ENCODE measurements at places on chromosomes 4 and X.
A peak's percentile ranks its signal among the peaks of the same experiment; 100 is the strongest.

DNA sequence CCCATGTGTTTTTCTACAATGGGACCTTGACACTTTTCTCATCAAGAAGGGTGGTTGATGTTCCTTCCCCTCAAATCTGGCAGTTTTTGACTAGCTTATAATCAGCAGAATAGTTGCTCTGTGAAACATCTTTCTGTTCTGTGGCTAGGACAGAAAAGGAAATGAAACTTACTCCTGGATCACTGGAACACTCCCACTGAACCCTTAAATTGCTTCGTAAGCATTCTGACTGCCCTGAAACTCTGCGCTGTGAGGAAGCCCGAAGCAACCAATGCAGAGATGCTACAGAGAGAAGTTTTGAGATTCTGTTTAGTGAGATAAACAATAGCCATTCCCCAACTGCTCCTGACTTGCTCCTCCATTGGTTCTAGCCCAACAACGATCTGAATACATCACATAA lies 602.2 kb downstream of the CENPC start:
- DNase-seq = no peak

DNA sequence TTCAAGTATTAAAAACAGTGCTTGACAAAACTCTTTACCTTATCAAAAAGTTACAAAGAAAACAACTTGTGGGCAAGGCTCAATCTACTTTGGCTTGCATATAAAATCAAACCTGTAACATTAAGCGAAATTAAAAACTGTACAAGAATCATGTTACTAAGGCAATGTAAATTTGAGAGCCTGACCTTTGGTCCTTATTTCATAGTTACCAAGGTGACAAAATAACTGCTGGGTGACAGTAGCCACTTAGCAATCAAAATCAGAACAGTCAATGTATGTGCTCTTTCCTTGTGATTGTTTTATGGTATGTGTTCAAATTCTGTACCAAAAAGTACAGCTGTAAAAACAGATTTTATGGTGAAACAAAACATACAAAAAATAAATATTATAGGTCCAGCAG lies 204.0 kb downstream of the RASL11B start:
- no peak for DNase-seq

DNA sequence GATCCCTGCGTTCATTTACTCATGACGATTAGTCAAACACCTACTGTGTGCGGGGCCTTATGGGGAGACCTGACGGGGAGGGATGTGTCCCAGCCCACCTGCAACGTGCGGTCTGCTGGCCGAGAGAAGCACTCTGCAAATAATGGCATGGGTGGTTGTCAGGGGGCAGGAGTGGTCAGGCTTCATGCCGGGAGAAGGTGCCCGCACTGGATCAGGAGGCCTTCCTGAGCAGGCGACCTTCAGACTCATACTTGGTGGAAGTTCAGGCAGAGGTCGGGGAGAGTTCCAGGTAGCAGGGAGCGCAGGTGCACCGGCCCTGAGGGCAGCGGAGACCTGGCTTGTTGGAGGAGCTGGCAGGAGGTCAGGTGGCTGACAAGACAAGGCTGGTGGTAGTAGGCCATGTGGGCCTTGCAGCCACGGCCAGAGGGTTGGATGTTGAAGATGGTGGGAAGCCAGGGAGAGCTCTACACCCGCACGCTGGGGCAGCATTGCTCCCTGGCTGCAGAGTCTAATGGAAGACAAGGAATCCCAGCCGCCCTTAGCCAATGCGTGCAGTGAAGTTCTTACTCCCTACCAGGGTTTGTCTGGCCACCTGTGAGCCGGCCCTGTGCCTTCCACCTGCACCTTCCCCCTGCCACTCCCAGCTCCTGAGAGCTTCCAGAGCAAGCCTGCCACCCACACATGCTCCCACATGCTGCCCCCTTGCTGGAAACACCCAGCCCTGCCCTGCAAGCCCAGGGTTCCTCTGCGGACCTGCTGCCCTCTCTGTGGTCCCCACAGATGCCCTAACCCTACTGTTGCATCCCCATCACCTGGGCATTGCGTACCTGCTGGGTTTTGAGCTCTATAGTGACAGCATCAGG lies 97.3 kb downstream of the PSAPL1 start:
- no peak for DNase-seq

DNA sequence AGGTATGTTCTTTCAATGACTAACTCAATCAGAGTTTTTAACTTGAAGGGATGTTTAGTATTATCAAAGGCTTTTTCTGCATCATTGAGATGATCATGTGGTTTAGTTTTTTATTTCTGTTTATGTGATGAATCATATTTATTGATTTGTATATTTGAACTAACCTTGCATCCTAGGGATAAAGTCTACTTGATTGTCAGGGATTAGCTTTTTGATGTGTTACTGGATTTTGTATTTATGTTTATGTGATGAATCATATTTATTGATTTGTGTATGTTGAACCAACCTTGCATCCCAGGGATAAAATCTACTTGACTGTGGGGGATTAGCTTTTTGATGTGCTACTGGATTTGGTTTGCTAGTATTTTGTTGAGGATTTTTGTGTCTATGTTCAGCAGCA lies 615.4 kb upstream of the GRID2 start:
- DNase-seq = no peak

DNA sequence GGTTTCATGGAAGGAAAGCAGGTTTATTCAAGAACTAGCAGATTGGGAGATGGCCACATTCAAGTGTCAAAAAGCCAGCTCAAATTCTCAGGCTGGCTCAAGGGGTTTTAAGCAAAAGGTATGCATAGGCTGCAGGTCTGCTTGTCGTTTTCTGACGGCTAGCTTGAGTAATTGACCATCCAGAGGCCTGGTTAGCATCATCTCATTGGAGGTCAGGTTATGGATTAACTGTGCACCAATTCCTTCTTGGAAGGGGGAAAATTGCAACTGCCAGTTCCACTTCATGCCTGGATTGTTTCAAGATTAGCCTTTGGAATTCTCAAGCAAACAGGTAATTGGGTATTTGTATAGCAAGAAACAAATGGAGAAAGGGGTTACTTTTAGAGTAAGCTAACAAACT lies 62.1 kb downstream of the FUNDC1 start:
- DNase-seq = no peak

DNA sequence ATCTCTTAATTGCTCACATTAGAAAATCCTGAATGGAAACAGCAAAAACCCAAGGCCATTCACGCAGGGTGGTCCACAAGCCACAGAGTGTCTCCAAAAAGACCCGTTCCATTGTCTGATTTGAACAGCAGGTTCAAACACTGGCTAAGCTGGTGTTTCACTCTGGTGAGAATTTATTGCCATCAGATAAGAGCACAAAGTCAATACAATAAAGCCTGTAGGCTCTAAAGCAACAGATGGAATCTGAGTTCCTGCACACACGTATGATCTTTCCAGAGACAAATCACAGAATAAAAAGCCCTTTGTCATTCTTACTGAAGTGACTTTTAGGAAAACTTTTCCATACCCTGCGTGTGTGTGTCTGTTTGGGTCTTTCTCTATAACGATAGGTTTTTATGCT lies 5.1 kb upstream of the SFRP2 start:
- DNase-seq = no peak

DNA sequence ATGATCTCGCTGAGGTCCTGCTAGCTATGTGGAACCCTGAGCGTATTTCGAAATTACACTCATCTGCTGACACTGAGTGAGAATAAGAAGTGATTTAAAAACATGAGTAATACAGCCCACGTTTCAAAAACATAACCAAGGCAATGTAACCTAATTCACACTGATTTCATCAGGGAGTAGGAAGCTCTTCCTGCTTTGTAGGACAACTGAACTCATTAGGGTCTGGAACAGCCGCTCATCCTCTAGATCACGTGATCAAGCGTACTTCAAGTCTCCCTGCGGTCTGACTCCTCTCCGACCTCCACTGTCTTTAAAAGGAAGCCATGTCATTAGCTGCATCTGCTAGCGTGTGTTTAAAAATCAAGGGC lies 138.0 kb downstream of the NSUN7 start:
- no peak for DNase-seq

- no peak for DNase-seq
Measured at GRCh38 chr4:159090255-159090654, 12.6 kb upstream of the RAPGEF2 start.

- DNase-seq = peak; percentile 12
Measured at GRCh38 chr4:77072195-77072753, 3.5 kb downstream of the CCNI start.

DNA sequence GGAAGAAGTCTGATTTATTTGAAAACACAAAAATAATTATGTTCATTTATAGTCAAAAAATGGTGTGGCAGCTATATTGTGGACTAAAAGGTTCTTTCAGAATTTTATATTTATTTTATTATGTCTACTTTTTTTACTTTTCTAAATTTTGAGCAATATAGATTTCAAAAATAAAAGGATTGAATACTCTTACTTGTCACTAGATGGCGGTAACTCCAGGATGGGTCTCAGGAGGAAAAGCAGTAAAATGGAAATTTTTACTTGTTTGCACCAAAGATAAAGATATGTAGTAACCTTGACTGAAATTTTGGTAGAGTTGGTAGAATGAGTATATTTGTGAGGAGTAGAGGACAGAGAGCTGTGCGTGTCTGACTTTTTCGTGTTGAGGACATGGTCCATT lies 14.5 kb upstream of the DACH2 start:
- DNase-seq = no peak

- no peak for DNase-seq
Measured at GRCh38 chr4:140693562-140693961, 62.6 kb downstream of the TBC1D9 start.

GRCh38 chrX:130994671-130995070 lies 63.5 kb upstream of the ARHGAP36 start:
- no peak for DNase-seq

Measured in stimulated activated CD8-positive, alpha-beta memory T cell treated with anti-CD3 and anti-CD28 coated beads, Interleukin-4, amount 100 ng/mL, for 4 hours (primary cell).